ACHN (cell line): ENCODE measurements at places on chromosomes 11 and 22.

GRCh38 chr22:35203583-35203982 is 53.7 kb upstream of the HMGXB4 start:
- DNase-seq = no peak

- no peak for DNase-seq
Observed at GRCh38 chr22:25548866-25549464, 15.5 kb upstream of the GRK3 start.

GRCh38 chr11:124880958-124881357 is 15.7 kb downstream of the ROBO3 start:
- DNase-seq = no peak

GRCh38 chr11:62974848-62975522 is 9.8 kb downstream of the SLC22A6 start:
- no peak for DNase-seq

GRCh38 chr22:22394591-22394990 is 114.0 kb downstream of the ZNF280B start:
- no peak for DNase-seq

DNA sequence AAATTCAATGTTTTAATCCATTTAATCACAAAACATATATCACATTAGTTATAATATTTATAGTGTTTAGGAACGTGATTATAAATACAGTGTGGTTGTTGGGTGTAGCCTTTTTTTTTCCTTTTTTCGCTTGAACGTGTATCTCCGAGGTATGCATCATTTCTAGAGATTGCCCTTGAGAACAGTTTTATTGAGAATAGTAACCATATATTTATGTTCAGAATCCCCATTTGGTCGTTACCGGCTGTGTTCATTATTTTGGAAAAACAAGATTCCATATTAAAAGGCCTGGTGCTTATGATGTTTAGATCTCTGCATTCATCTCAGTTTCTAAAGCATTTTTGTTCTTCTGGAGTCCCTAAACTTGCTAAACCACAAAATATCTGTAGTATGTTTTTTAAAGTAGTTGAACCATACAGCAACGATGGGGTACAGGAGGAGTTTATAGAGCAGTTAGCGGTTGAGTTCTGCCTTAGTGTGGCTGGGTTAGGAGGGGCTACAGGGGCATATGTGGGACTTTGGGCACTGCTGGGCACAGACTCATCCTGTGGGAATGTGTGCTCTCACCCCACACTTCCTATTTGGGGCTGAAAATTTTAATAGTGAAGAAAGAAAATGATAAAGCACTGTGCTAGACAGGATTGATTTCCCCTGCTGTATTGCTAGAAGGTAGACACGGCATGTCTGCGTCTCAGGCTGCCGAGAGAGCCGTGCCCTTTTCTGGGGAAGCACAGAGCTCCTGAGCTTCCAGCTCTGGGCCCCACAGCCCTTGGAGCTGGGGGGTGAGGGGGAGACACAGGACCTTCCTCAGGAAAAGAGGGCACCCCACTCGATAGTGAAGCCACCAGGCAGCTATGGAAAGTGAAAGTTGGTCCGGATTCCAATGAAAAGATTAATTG is 81.5 kb upstream of the PPARA start:
- peak; percentile 78 for DNase-seq

DNA sequence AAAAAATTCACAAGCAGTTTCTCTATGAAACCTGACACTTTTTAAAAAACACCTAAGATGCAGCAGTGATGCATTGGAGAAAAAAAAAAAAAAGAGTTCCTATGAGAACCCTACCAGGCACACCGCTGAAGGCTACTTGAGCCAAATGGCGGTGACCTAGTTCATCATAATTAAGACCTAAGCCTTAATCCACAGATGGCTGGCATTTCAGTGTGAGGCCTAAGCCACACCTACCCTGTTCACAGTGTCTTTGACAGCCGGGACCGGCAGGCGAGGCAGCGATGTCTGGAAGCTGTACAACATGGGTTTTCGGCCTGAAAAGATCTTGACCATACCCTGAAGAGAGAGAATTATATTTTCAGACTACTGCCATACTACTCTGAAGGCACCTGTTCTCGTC is 38.0 kb downstream of the CPT1A start:
- no peak for DNase-seq

- DNase-seq = no peak
Observed at GRCh38 chr11:112777283-112777751, 183.9 kb upstream of the NCAM1 start.

GRCh38 chr11:110298301-110298765 is 1.9 kb upstream of the RDX start:
- DNase-seq = no peak

DNA sequence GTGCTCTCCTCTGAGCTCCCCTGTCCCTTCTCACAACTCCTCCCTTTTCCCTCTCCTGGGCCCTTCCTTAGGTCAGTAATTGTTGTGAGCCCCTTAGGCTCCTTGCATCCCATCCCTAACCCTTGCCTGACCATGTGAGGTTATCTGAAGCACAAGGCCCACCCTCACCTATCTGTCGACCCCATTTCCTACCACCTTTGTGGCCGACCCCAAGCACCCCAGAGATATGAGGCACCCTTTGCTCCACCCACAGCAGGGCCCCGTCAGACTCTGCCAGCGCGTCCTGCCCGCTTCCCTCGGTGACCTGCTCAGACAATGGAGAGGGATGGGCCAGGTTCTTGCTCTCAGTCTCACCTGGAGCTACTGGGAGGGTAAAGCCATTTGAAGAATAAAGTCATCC is 1.3 kb downstream of the GNG3 start:
- DNase-seq = no peak

GRCh38 chr22:21754523-21754922 is 18.9 kb upstream of the YPEL1 start:
- no peak for DNase-seq

DNA sequence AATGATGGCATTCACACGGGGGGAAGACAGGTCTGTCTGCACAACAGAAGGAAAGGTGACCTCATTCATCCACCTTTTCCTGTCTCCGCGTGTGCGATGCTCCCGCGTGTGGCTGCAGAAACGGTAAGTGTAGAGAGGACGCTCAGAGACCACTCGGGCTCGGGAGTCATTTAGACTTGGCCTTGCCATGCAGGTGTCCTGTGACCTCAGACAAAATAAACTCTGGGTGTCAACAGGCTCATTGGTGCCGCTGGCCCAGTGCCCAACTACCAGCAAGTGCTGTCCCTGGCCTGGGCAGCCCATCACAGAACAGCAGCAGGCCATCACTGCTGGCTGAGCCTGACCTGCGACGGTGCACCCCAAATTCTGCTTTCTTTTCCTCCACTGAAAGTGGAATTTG is 48.1 kb upstream of the ARFGAP3 start:
- no peak for DNase-seq

GRCh38 chr22:44862981-44863860 is 110.8 kb downstream of the ARHGAP8 start:
- no peak for DNase-seq

DNA sequence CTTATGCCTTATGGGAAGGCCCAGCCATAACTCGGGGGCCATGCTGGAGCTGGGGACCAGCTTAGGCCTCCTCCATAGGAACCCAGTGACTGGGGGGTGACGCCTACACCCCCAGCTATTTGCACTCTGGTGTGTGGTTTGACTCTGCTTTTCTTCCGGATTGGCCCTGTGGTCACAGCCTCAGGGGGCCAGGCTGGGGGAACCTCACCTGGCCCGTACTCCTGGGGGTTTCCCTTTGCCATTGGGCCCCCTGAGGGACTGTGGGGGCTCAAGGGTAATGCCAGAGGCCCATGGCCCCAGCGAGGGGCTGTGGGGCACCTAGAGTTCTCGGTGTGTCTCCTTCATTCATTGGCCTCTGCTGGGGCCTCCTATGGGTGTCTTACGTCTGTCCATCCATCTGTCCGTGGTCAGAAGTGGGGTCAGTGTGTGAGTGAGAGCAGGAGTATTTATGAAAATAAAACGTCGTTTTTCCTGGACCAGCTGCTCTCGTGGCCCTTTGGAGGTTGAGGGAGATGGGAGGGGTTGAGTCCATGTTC is 6.3 kb upstream of the SH3BP1 start:
- no peak for DNase-seq

DNA sequence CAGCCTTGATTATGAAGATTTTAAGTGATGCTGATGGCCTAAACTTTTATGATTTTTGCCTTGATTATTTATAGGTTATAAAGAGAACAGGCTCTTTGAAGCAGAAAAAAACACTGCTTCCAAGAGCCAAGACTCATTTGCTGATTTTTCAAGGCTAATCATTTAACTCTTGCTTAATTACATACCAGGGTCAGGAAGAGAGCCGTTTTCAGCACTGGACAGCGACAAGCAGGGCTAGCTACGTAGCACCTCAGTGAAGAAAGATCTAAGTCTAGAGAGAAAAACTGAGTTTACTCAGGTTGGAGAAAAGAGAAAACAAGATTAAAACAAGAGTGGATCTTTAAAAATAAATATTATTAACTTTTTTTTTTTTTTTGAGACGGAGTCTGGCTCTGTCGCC is 615.4 kb upstream of the B3GAT1 start:
- DNase-seq = peak; percentile 31

DNA sequence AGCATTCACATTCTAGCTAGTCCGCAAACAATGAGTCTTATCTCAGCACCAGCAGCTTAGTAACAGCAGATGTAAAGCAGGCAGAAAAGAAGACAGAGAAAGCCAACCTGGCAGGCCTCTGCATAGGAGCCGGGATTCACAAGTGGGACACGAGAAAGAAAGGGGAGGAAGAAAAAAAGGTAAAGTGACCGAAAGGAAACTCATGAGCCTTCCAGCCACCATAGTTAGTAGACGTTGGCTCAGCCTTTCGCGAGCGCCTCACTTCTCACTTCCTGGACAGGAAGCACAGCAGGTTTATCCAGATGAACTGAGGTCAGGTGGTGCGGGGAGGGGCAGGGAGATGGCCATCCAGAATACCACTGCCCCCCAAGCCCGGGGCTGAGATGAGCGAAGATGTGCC is 19.7 kb upstream of the KAT5 start:
- no peak for DNase-seq

DNA sequence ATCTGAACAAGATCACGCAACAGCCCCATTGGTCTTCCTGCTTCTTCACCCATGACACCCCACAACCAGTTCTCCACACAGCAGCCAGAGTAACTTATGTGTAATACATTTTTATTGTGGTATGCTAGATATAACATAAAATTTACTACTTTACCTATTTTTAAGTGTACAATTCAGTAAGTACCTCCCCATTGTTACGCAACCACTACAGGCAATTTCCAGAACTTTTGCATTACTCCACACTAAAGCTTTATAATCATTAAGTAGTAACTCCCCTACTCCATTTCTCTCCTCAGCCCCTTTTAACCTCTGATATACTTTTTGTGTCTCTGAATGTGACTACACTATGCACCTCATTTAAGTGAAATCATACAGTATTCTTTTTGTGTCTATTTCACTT is 575.4 kb upstream of the CADM1 start:
- DNase-seq = no peak

DNA sequence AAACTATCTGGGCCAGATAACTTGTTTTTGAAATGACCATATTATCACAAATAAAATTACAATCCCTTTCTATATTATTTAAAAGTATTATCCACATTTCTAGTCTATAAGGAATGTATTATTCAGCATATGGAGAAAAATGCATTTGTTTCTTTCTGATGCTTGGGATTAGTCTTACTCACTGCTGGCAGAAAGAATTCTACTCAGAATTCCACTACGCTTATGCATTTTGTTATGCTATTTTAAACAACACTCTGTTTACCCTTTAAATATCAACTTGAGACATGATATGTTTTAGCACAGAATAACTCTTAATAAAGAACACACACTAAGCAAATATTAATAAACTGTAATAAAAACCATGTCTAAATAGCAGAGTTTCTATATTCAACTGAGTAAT is 77.6 kb upstream of the ANO3 start:
- no peak for DNase-seq

GRCh38 chr11:65504674-65505465 is 6.0 kb downstream of the MALAT1 start:
- peak; percentile 17 for DNase-seq

- DNase-seq = no peak
Observed at GRCh38 chr11:110491577-110492320, 62.0 kb downstream of the FDX1 start.

- DNase-seq = no peak
Observed at GRCh38 chr11:86969258-86969657, 14.1 kb upstream of the FZD4 start.

GRCh38 chr22:24112188-24112587 is 69.1 kb upstream of the SUSD2 start:
- DNase-seq = no peak

DNA sequence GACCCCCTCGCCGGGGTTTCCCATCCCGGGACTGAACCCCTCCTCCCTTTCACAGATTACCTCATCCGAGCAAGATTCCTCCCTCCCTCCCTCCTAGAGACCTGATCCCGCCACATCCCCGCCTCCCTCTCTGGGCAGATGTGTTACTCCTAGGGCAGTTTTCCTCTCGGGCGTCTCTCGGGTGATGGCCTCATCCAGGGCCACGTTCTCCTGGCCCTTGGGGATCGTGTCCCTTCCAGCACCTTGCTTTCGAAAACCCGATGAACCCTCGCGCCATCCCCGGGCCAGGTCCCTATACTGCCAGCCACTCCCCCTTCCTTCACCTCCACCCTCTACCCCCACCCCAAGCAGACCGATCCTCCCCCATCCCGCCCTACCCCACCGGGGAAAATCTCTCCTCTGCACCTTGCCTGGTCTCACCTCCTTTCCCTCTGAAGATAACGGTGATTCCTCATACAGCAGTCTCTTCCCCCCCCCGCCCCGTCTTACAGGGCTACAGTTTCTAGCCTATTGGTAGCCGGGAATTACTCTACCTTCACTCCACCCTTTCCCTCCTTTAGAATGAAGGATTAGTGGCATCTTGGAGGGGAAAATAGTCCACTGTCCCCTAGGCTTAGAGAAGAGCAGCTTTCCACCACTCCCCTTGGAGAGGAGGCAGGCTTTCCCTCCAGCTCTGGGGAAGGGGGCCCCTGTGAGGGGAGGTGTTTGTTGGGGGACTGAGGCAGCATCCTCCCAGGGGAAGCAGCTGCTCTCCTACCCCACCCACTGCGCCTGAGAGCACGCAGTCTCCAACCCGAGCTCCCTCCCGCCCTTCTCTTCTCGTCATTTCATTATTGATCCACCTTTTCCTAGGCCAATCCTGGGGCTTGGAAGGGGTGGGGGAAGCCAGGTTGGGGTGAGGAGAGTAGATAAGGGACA is 1.2 kb downstream of the KMT2A start:
- DNase-seq = peak; percentile 42

GRCh38 chr22:50178871-50179869 is 6.5 kb upstream of the TRABD start:
- DNase-seq = no peak

- no peak for DNase-seq
Observed at GRCh38 chr11:79768343-79768742, 327.5 kb upstream of the TENM4 start.

DNA sequence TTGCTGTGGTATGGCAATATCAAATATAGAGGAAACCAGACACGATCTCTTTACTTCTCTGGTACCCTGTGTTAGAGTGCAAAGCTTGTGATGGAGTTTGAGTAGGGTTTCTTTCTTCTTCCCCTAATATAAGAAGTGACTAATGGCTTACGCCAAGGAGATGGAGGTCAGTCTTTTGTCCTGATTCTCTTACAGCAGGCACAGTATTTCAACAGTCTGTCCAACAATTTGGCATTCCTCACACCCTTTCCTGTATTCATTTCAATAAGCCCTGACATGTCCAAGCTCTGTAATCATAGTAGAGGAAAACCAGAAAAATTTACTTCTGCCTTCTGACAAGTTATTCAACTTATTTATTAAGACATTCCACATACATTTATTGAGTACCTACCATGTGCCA is 546.2 kb downstream of the TMEM135 start:
- DNase-seq = no peak

- DNase-seq = no peak
Observed at GRCh38 chr11:72807021-72807693, 7.1 kb upstream of the ATG16L2 start.

GRCh38 chr11:12126344-12127019 is 16.1 kb downstream of the MICAL2 start:
- DNase-seq = peak; percentile 75

GRCh38 chr11:133934599-133935550 is 21.9 kb downstream of the IGSF9B start:
- no peak for DNase-seq
